Natural killer cell (primary cell): ENCODE measurements at places on chromosomes 4 and X. TPM values are rescaled to one million over a fixed set of nuclear protein-coding genes. Genes with fewer than 3 reads are reported as not detected.

- DNase-seq = peak; percentile 34
Measured at GRCh38 chrX:65871671-65872311, 168.1 kb downstream of the VSIG4 start.

DNA sequence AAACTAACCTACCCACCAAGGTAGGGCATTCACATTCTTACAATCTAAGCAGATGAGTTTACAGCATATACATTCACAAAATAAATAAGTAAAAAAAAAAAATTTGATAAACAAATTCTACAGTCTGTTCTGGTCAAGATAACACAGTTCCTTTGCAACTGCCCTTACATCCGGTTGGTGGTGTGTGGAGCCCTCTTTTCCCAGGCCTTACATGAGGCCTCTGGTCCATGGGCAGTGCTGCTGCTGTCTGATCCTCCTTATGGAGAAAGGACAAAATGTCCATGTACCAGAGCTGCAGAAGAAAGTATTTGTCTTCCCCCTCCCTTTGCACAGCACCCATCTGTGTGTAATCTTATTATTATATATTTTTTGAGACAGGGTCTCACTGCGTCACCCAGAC, 2.2 kb upstream of the SEPTIN11 start:
- no peak for DNase-seq

- DNase-seq = peak; percentile 12
Measured at GRCh38 chrX:41512394-41512793, 65.3 kb downstream of the NYX start.

DNA sequence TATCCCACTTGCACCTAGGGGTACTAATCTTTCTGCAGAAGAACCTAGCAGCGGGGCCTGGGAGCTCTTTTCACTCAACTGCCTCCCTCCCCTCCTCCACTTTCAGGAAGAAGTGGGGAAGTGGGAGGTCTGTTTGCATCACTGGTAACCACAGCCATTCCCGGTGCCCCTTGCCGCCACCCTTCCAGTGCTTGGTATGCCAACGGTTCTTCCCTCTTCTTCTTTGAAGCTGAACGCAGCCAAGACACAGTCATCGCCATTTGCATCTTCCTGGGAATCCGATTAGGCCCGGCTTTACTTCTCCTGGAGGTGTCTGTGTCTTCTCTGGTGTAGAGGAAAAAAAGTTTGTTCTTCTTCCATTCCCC, 47.2 kb upstream of the RBPJ start:
- no peak for DNase-seq

The PDCL2 gene
- not detected for total RNA-seq

GRCh38 chrX:41837270-41837944, 85.9 kb downstream of the CASK start:
- DNase-seq = no peak

- no peak for DNase-seq
Measured at GRCh38 chrX:66544181-66544580, 94.7 kb downstream of the EDA2R start.

GRCh38 chrX:108097380-108097779, 5.8 kb downstream of the ATG4A start:
- no peak for DNase-seq

GRCh38 chrX:33194876-33195433, 16.4 kb downstream of the DMD start:
- DNase-seq = no peak

DNA sequence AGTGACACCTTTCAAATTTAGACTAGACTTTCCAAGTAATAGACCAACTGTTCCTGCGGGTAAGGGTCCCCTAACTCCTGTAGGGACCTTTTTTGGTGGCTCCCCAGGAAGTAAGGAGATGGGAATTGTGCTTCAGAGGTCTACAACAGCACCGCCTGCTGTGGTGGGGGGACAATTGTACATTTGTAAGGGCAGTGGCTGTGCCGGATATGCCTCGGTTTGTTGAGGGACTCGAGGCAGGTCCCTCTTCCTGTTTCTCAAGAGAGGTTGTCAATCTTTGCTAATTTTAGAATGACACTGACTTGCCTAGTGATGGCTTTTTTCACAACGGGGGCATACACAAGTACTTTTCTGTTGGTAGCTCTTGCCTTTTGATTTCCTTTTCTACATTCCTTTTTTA, 15.5 kb upstream of the HSD17B11 start:
- DNase-seq = peak; percentile 24

DNA sequence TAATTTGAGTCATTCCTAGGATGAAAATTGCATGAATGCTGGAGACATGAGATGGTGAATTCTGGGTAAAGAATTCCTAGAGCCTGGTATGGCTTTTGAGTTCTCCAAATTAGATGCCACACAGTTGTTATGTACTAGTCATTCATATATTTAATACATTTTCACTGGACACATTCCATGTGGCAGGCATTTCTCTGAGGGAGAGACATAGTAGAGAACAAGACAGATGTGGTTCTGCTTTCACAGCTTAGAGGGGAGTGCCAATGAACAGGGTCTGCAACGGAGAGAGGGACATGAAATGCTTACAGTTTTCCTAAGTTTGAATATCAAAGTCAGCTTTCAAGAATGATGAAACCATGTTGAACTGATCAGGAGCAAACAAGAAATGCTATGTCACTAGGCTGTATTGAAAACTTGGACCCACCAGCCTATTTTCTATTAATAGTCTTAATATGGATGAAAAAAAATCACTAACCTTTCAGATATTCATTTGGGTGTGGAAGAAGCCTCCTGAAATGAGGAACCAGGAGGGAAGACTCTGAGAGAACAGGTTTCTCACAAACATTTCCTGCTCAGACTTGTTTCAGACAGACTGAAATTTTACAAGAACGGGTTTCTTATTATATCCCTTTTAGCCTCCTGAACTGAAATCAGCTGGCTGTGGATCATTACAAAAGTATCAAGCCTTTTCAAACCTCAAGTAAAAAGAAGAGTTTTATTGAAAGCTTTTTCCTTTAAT, 276.0 kb upstream of the TET2 start:
- DNase-seq = no peak

The NAA11 gene
- total RNA-seq = not detected

- DNase-seq = no peak
Measured at GRCh38 chr4:158581161-158581560, 59.5 kb downstream of the RXFP1 start.

DNA sequence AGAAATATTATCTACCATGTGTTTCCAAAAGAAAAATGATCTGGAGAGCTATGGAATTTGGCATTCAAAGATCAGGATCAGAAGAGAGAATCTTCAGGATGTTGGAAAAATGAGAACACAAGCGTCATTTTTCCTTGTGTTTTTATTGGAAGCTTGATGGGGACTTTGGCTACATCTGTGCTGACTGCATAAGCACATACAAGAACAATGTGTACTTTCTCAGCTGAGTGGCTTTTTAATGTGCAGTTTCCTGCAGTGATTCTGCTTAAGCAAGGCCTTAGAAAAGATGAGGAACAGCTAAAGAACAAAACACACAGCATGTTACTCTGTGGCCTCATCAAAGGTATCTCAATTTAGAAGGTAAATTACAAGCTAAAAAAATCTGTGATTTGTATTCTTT, 1039.9 kb downstream of the GLUD2 start:
- DNase-seq = no peak

DNA sequence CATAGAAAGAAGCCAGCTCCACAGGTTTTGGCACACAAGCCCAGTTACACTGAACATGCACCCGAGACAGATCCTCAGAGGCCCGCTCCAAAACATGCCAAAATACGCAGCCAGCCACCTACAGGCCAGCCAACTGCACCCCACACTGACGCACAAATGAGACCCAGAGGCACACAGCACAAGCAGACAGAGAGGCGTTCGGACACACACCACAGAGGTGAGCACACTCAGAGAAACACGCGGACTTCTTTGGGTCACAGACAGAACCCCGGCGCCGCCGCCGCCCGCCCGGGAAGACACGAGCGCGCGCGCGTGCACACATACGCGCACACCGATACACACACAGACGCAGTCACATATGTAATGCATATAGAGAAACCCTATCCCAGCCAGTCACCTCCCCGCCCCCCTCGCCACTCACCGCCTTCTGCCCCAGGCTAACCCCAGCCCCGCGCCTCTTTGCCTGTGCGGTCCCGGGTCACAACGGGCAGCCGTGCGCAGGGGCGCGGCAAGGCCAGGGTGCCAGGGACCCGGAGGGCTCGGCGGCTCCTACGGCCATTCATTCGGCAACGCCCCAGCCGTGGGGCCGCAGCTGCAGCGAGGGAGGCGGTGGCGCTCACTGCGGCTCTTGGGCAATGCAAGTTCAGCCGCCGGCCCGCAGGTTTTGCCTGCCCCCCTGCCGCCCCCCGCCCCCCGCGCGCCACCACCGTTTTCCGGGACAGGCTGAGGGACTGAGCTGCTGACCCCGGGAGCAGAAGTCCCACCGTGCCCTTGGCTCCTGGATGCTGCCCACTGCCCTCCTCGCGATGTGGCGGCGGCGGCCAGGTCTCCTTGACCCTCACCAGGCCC, 553 bp downstream of the SEPTIN6 start:
- peak; percentile 73 for DNase-seq

The SPATA4 gene
- total RNA-seq = not detected

The MUC7 gene
- not detected for total RNA-seq

- no peak for DNase-seq
Measured at GRCh38 chrX:48617542-48618340, 20.4 kb downstream of the WDR13 start.

The MEPE gene
- not detected for total RNA-seq

The DAPP1 gene
- total RNA-seq = 7.3 TPM

GRCh38 chr4:14552119-14552518, 450.2 kb upstream of the CPEB2 start:
- no peak for DNase-seq
